SJCRH30 (cell line): ENCODE measurements at places on chromosomes 6 and 20.

GRCh38 chr20:60371384-60371783, 413.2 kb downstream of the CDH26 start:
- DNase-seq = no peak

DNA sequence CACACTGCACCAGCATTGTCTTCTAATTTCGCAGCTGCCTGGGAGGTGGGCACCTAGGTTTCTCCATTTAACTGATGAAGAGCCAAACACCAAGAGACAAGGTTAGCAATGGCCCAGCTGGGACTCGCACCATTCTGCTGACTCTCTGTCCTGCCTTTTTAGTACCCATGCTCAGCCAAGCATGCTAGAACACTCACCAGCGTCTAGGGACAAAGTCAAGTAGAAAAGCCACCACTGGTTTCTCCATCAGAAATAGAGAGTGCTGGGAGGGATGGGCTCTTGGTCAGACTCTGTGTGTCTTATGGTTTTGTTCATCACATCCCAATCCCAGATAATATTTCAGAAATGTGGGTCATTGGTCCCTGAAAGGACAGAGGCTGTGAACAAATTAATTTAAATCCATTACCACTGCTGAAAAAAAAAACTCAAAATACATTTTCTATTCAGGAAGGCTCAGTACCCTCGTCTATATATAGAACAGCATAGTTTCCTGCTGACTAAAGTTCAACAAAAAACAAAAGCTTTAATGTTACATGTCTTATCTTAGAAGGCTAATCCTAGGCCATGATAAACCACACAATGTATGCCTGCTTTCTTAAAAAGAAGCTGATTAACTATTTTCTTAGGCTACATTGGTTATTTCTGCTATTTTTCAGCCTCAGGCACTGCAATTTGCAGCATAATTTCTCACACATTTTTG, 111.0 kb downstream of the TBC1D7 start:
- no peak for DNase-seq

- no peak for DNase-seq
These were observed 266.0 kb downstream of the SLC24A3 start for GRCh38 chr20:19478320-19478895.

- peak; percentile 81 for DNase-seq
These were observed 176.7 kb downstream of the HACE1 start for GRCh38 chr6:104682722-104683643.

DNA sequence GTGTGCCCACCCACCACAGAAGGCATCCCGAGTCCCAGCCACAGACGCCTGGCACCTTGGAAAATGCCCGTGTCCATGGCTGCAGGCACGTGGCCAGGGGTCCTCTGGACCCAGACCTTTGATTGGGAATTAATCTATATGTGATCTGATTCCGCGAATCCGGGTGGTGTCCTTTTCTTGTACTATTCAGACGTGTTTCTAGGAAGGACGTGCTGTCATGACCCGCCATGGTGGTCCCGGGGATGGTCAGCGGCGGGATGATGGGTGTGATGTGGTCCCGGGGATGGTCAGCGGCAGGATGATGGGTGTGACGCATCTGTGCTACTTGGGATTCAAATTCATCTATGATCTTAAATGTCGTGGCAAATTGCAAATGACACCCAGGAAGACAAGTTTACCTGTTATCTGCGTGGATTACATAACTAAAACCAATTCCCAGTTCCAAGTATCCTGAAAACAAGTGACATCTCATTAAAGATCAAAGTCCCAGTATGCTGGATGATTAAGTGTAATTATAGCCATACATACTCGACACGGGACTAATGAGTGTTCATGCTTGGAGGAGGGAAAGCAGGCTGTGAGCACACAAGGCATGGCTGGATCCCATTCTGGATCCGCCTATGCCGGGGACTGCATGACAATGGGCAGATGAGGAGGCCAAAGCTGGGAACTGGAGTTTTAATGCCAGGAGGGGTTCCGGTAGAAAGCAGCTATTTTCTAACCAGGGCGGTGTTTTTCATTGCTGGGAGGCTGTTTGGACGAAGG, 256.5 kb downstream of the TAF4 start:
- no peak for DNase-seq

GRCh38 chr6:55239099-55239498, 64.8 kb downstream of the HCRTR2 start:
- peak; percentile 58 for DNase-seq

DNA sequence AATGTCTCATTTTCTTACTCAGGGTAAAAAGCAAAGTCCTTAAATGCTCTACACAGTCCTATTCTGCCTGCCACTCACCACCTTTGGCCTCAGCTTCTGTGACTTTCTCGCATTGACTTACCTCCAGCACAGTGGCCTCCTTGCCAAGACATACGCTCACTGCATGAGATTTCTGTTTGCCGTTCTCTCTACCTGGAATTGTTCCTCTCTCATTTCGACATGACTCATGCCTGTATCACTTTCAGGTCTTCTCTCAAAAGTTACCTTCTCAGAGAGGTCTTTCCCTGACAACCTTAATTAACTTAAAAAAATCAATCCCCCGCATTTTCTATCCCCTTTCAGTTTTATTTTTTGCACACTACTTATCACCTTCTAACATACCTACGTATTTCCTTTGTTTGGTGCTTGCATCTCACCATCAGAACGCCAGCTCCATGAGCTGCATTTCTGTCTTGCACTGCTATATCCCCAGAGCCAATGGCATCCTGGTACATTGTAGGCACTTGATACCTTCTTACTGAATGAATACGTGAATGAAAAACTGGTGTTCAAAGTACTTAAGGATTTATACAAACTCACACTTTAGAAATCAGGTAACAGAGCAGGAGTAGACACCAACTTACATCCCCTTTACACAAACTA, 24.5 kb downstream of the TENT5A start:
- no peak for DNase-seq

DNA sequence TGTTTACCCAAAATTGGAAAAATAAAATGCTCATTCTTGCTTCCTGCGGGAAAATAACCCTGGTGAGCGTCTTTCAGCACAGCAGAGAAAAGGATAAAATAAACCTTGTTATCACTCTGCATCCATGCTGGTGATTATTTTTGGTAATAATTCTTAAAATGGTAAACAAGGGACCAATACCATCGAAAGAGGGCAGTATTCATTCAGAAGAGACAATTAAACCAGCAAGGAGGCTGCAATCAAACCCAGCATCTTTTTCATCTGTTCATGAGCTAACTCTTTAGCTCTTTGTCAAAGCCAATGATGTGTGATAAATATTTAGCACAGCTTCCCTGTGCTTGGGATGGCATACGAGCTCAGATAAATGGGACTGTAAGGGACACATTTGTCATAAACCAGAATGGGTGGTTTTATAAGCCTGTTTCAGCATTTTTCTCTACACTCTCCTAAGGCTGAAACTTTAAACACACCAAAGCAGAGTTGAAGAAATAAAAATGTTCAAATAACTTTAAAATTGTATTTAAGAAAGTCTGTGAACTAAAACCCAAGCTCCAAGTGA, 34.4 kb downstream of the CDH26 start:
- DNase-seq = no peak

DNA sequence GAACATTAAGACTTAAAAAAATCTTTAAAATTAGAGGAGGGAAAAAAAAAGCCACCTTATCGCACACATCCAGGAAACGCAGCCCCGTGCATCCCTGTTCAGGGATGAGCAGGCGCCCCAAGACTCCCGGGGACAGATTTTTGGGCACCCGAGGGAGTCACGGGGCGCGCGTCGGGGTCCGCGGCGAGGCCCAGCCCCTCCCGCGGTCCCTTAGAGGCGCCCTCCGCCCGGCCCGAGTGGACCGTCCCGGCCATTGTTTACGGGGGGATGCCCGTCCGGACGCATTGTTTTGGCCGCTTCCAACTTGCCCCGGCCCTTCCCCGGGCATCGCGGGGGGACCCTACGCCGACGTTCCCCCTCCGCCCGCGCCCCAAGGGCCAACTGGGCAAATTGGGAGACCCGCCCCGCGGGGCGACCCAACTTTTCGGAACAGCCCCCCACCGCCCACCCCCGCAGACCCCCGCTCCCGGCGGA, 610 bp downstream of the ZNF217 start:
- peak; percentile 52 for DNase-seq

DNA sequence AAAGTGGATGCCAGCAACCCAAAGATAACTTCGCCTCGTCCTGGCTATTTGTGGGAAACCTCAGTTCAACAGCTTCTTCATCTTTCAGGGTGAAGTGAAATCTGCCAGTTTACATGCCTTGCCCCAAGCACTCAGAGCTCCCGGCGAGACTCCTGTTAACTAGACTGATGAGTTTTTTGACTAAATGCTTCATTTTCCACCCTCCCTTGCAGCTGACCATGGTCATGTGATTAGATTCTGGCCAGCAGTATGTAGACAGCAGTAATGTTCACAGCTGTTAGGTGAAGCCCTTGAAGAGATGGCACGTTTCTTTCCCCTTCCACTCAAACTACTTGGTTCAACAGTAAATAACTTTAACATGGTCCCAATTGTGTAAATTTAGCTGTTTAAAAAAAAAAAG, 718.8 kb upstream of the FLRT3 start:
- peak; percentile 83 for DNase-seq
